ENCODE measurements at places on chromosomes 5 and 9.

DNA sequence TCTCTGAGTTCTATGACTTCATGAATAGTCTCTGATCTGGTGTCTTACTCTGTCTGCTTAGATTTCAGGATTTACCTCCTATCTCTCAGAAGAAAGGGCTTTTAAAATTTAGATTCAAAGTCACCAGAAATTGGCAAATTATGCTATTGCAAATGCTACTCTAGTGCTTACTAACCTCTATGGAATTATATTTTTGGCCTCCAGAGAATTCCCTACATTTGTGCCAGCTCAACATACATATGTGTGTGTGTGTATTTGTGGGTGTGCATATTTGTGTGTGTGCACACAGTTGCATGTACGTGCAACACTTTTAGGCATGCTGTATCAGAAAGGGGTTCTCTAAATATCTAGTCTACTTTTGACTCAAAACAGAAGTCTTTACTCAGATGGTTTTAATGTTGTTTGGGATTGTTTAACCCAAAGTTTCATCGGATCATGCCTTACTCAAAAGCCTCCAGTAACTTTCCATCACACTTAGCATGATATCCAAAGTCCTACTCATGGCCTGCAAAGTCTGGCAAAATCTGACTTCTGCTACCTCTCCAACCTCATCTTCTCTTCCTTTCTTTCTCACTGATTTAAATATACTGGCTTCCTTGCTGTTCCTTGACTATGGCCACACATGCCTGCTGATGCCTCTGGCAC, 147.6 kb upstream of the NR3C1 start:
- no peak overlapping the region for H3K27ac ChIP-seq
- DNase-seq: no peak
- H3K36me3 ChIP-seq: no peaks in the 10 kb centered on the region
- H3K27me3 ChIP-seq: no peaks in the 10 kb centered on the region

DNA sequence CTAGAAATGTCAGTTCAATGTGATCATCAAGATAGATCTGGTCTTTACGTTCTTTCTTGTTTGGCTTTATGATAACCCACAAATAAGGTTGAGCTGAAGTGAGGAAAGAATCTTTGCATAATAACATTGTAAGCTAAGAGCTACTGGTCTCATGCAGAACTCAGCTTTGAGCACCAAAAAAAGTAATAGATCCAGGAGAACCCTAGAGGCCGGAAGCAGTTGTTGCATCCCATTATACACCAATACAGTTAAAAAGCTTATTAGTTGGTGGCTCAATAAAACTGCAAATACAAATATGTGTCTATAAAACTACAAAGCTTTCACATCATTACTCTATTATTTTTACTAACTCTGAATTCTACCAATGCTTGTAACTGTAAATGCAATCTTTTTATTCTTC, 85.5 kb upstream of the NUDT12 start:
- no peaks in the 10 kb centered on the region for H3K36me3 ChIP-seq
- H3K27me3 ChIP-seq: no peaks in the 10 kb centered on the region
- no peak for DNase-seq
- H3K27ac ChIP-seq: no peak overlapping the region
- H3K4me3 ChIP-seq: no peak overlapping the region
- no peaks in the 10 kb centered on the region for H3K4me1 ChIP-seq

- no peaks in the 10 kb centered on the region for H3K27me3 ChIP-seq
- DNase-seq: no peak
- H3K4me3 ChIP-seq: no peak overlapping the region
- H3K27ac ChIP-seq: no peak overlapping the region
Observed at GRCh38 chr5:1142886-1143669, 31.2 kb upstream of the SLC12A7 start.

- no peak for DNase-seq
- no peak overlapping the region for H3K27ac ChIP-seq
- no peak overlapping the region for H3K4me3 ChIP-seq
- no peaks in the 10 kb centered on the region for H3K4me1 ChIP-seq
- H3K36me3 ChIP-seq: no peaks in the 10 kb centered on the region
Observed at GRCh38 chr9:38380230-38380871, 12.2 kb upstream of the ALDH1B1 start.

DNA sequence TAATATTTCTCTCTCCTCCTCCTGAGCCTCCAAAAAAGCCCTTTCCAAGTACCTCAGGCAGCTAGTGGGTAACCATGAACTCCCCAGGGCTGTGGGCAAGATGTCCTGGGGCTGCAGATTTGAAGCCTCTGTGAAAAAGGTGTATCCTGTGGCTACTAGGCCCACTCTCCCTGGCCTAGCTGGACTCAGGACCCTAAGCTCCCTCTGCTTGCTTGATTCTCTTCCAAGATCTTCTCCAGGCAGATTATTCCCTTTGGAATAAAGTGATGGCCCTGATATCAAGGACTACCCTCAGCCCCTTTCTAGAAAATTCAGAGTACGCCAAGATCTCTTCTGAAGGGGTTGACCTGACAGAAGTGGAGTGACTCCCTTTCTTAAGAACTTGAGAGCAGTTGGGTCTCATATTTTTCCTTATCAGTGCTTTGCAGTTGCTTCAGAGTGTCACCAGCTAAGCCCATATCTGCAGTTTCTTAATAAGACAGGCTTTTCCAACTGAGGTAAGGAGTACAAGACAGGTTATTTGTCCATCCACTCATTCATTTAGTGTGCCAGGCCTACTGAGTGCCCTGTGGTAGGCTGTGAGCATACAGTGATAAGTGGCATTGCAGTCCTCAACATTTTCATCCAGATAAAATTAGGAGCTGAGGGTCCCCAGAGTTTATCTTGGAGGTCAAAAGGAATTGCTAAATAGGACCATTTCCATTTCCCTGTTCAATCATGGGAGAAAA, 42.5 kb downstream of the CYSTM1 start:
- H3K4me3 ChIP-seq: no peak overlapping the region
- peak overlapping the region; percentile 60 for H3K27ac ChIP-seq
- no peaks in the 10 kb centered on the region for H3K36me3 ChIP-seq
- no peaks in the 10 kb centered on the region for H3K27me3 ChIP-seq
